NCI-H2171 (cell line): ENCODE measurements at places on chromosomes 3 and 15.

DNA sequence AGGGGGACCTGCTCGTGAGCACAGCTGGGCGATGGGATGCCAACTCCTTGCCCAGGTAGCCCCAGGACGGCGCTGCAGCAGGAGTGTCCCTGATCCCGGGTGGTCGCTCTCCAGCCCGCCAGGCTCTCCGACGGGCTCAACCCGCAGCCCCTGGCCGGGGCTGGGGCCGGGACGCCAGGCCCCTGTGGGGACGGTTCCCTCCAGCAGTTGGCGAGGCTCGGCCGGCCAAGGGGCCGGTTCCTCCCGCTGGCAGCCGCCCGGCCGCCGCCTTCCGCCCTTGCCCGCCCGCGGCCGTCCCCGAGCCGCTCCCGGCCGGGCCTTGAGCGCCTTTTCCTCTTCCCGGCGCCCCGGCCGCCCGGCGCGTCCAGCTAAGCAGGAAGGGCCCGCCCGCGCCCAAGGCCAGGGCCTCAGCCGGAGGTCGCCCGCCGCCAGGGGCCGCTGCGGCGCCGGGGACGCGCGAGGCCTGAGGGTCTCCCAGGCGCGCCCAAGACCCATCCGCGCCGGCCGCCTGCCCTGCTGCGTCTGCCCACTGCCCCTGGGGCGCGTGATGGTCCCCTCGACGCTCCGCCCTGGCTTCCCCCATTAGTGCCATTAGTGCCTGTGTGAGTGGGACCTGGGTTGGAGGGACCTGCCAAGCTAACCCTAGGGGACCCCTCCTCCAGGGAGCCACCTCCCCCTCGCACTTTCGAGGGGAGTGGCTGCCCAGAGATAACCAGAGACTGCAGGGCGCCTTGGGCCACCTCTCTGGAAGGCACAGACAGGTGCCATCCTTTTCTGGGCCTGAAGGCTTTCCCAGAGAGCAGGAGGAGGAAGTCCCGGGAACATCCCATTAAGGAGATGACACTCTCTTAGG is 106.4 kb downstream of the FBLN2 start:
- no peak for DNase-seq

- no peak for DNase-seq
Measured at GRCh38 chr15:80835336-80835735, 56.2 kb downstream of the CEMIP start.

DNA sequence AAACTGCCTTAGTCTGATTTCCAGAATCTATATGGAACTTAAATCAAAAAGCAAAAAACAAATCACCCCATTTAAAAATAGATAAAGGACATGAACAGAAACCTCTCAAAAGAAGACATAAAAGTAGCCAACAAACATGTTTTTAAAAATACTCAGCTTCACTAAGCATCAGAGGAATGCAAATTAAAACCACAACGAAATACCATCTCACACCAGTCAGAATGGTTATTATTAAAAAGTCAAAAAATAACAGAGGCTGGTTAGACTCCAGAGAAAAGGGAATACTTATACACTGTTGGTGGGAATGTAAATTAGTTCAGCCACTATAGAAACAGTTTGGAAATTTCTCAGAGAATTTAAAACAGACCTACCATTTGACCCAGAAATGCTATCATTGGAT is 367.9 kb downstream of the ZIC4 start:
- no peak for DNase-seq

DNA sequence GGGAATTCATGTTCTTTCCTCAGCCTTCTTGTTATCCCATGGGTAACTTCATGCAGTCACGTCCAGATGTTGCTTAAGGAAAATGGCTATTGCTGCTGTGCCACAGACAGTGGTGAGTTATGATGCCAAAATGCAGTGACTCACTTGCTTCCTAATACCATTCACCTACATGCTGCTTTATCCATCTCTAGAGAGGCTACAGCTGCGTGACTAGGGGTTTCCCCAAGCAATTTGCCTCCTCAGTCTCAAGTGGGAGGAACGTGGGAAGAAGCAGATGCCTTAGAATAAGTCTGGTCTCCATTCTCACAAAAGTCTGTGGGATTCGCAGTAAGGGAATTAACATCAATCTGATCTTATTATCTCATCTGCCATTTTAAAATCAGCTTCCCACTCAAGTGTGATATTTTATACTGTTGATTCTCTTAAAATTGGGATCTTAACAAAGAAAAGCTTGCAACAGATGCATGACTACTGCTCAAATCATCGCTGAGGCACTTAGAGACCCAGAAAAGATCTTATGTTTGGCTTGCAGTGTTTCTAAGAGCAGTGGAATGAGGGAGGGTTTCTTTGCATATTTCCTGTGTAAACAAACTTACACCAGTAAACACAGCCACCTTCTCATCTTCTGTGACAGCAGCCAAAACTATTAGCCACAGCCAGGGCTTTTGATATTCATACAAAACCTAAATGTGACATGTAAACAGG is 62.0 kb upstream of the ACP3 start:
- no peak for DNase-seq

DNA sequence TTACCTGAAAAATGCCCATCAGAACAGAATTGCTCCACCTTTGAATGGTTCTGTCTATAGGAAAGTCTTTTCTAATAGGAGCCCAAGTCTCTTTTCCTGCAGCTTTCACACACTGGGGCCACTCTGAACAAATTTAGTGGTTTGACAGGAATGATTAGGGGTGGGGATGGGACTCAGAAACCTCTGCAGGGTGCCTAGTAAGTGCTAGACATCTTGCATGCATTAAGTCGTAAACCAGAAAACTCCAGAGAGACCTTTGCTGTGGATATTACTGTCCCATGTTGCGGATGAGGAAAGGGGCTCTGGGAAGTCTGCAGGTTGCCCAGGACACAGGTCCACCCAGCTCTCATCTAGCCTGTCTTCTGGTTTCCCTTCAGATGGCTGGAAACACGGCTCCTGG is 189.7 kb downstream of the OPA1 start:
- DNase-seq: no peak

DNA sequence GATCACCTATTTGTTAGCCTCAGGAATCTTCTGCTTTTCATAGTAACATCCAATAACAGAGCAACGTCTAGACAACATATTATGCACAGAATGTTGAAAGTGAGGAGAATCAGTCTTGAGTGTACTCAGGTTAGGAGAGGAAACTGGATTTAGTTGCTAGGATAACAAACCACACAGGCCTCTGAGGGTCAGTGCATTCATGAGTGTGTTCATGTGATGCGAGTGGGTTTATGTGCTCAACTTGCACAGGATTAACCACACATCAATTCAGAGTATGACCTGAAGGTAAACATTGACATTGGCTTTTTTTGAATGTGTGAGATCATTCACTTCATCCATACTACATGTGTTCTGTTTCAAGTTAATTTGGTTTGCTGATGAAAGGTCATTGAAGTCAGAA is 287.6 kb downstream of the DIPK2A start:
- DNase-seq: no peak

DNA sequence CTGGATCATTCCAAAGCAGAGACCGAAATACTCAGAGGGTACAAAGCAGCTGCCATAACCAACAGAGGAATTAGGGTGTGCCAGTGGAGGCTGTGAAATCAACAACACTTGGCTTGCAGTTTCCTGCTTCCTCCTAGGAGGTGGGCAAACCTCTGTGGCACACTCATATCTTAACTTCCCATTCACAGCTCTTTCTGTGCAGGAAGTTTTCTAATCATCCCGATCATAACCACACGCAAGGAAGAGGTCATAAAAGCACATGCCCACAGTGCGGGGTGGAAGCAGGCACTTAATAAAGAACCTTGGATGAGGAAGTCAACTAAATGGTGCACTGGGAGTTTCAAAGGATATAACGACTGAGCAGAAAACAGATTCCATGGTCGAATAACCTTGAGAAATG is 5.1 kb downstream of the SCAMP2 start:
- DNase-seq: no peak

- no peak for DNase-seq
Measured at GRCh38 chr3:122067214-122067550, 12.0 kb downstream of the CD86 start.

GRCh38 chr3:187587076-187587475 is 83.1 kb downstream of the SST start:
- DNase-seq: no peak

- DNase-seq: no peak
Measured at GRCh38 chr3:46297658-46298423, 55.6 kb downstream of the CCR3 start.
